Stimulated activated CD4-positive, alpha-beta T cell treated with anti-CD3 and anti-CD28 coated beads, TNF-alpha, amount 100 ng/mL, for 1 hour (primary cell): ENCODE measurements at places on chromosomes 1 and 21.

GRCh38 chr1:1039145-1039910 is 19.4 kb downstream of the AGRN start:
- no peak for DNase-seq

DNA sequence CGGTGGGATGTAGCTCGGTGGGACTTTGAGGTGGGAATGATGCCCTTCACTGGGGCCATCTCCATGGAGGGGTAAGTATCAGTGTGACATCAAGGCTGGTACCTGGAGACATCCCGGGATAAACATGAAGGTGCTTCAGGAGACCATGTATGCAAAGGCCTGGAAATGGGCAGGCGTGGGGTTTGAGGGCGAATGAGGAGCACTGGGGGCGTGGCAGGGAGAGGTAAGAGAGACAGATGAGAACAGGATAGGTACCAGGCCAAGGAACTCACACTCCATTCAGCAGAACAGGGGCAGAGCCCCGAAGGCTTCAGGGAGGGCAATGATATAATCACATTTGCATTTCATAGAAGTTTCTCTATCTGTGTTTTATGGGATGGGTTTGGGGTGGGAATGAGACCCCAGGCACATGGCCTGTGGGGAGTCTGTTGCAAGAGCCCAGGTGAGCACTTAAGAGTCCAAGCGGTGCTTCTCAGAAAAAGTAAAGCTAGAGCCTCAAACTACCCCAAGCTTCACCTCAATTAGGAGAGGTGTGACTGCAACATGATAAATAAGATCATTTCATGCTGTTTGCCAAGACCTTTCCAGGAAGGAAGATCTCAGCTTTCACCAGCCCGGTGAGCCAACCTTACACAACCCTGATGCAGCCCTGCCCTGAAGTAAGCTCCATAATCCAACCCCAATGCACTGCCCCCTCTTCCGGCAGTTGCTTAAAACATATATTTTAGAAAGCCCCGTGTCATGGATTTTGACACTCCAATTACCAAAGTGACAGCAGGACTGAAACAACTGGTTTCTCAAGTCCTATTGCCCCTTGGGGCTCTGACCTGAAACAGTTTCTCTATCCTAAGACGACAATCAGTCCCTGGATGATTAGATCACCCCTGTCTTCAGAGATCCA is 7.4 kb downstream of the S100A9 start:
- no peak for DNase-seq

- DNase-seq: no peak
Measured at GRCh38 chr1:11157394-11157793, 31.8 kb upstream of the ANGPTL7 start.

DNA sequence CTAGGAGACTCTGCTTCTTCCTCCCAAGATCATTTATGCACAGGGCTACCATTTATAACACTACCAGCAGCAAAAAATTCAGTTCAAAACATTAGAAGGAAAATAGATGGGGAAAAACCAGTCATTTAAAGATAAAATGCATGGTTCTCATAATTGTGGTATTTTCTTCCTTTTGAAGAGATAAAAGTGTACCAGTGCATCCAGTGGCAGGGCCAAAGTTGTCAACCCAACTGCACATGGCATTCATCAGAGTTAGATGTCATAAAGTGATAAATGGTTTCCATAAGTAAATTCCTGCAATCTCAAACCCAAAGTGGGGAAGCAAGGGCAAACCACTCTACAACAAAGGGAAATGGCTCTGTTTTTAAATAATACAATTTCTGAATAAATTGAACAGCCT is 119.1 kb upstream of the DMRTA2 start:
- DNase-seq: no peak

DNA sequence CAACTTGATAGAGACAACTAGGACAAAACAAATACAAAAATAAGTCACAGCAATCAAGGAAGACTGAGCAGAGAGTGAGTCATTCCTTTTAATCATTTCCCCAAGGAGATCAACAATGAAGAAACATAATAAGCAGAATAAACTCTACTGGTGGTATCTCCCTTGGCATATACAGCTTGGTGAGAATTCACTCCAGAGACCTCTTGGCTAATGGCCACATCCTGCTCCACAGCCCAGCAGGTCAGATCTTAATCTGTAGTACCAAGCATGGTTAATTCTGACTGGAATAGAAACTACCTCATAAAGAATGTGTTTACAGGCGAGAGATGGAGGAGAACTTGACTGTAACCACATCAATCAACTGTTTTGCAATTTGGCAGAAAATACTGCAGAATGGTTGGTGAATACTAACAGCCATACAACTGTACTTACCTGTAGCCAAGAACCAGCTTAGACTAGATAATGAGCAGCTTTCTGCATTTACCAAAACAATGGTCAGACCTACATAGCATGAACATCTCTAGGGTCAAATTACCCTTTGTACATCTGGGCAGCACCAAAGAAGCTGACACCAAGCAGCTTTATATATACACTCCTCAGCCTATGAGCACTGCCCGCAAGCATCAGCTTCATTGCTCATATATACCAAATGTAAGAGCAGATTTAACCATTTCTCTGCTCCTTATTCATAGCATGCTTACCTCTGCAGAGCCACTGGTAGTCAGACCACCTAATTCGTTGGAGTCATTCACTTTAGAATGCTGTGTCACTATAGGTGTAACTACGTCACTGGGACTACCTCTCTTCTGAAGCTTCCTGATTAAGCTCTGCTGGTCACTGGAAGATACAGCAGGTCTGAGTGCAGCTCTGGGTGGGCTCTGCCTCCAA is 51.0 kb downstream of the KIAA0319L start:
- DNase-seq: no peak

- DNase-seq: no peak
Measured at GRCh38 chr1:183869230-183869629, 64.3 kb downstream of the RGL1 start.

- peak; percentile 30 for DNase-seq
Measured at GRCh38 chr1:153670257-153670858, 435 bp downstream of the ILF2 start.

GRCh38 chr1:187390215-187390818 is 561.6 kb downstream of the PLA2G4A start:
- no peak for DNase-seq

- no peak for DNase-seq
Measured at GRCh38 chr1:243414152-243414494, 158.3 kb downstream of the SDCCAG8 start.

DNA sequence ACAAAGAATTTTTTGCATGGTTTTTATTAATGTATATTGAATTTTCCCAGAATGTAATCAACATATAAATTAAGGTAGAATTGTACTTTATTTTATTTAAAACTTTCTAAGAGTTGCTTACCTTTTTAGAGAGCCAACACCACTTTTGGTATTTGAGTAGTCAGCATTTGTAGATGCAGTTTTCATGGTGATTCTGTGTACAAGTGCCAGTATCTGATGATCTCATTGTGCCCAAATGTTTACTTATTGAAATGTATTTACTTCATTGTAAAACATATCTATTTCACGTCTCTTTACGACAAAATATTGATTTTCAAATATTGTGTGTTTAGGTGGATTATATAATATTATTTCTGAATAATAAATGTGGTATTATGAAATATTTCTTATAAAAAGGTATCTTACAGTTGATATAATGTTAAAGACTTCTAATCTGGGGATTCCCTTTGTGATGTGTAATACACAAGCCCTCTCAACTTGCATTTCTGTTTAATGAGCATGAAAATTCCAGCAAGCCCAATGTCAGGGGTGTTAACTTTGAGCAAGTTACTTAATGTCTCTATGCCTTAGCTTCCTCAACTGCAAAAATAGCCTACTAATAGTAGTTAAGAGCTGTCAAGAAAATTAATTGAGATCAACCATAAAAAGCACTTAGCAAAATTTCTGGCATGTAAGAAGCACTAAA is 141.8 kb upstream of the ZNF648 start:
- no peak for DNase-seq

- DNase-seq: no peak
Measured at GRCh38 chr1:210303391-210303790, 25.3 kb upstream of the HHAT start.

DNA sequence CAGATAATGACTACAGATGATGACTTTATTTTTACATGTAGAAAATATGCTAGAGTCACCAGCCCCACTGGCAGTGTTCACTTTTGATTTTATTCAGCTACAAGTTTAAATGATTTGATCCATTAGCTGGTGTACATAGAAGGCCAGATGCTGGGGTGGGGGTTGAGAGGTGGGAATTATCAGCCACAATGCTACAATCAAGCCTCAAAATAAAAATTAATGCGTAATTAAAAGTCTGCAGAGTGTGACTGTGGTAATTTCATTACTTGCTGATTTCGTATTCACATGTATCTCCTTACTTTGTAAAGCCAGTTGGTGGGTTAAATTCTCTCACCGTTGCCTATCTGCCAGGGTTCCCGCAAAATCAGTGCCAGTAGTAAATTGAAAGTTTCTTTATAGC is 109.3 kb downstream of the GALNT2 start:
- DNase-seq: no peak

DNA sequence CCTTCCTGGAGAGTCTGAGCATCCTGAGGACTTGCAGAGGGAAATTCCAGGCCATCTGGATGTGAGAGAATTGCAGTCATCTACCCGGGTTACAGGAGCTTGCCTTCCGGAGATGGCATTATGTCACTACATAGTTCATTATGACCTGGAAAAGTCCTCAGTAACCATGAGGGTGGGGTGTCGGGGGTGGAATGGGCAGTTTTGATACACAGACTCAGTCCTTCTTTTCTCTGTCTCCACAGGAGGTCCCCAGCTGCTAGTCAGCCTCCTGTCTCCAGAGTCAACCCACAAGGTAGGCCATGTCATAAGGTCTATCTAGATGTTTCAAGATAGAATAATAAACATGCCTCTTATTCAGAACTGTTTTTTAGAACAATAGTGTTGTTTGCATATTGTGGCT is 268.2 kb upstream of the SGIP1 start:
- no peak for DNase-seq

- no peak for DNase-seq
Measured at GRCh38 chr1:230581446-230582079, 60.7 kb upstream of the COG2 start.

DNA sequence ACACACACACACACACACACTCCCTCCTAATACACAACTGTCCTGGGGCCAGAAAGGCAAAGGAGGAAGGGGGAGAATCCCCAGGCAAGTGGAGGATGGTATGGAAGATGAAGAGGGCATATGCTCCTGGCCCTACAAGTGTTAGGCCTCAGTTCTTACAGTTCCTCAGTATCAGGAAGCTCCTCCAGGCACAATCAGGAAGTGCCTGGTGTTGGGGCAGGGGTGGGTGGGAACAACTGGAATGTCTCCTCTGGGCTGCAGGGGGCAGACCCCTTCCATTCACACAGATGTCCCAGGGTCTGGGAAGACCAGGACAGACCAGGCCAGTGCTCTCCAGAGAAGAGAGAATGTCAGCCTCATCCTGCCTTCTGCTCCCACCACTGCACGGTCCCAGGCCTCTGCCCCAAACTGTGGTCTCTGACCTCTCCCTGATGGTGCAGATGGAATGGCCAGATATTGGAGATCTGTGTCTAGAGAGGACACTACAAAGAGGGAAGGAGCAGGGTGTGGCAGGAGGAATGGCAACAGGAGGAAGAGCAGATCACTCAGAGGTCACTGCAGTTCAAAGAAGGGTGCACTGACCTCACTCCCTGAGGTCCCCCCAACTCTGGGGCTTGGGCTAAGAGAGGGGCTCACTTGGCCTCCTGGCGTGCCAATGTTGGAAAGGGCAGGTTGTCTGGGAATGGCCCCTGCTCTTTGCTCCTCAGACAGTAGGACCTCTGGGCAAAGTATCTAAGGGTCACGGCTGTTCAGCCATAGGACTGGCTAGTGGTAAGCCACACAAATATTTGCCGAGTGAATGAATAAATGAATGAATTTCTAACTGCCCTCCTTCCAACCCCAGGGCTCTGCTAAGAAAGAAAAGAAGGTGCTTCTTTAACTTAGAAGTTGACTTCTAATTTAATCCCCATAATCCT is 2.5 kb upstream of the DENND2D start:
- DNase-seq: no peak

GRCh38 chr1:48019714-48020315 is 22.6 kb upstream of the TRABD2B start:
- no peak for DNase-seq

GRCh38 chr1:224528900-224529299 is 87.2 kb upstream of the CNIH3 start:
- DNase-seq: no peak

DNA sequence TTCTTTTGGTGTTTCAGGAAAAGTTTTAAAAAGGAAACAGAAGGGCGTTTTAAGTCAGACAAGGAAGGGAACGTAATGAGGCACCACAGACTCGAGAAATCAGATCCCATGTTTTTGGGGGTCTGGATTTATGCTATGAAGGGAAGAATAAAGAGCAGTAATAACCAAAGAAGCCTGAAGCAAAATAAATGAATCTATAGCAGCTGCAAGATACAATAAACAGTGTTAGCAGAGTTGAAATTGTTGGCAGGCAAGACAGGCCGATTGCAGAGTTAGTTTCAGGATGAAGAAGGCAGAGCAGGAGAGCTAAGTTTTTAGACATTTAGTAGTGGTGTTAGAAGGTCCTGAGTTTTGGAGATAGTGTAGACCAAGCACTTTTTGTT is 425 bp downstream of the DDR2 start:
- no peak for DNase-seq

DNA sequence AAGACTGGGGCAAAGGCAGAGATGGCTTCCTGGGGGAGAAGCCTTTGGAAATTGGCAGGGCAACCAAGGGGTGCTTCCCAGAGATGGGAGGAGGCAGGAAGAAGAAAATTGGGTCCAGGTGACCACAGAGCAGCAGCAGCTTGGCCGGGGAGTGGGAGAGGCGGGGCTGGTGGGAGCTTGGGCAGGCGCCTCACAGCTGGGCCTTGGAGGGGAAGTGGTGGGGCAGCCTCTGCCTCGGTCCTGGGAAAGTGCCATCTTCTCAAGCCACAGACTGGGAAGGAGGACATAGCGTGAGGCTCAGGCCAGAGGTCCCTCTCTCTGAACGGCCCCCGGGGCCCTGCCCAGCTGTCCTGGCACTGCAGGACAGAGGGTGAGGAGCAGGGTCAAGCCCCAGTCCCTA is 24.0 kb upstream of the WASF2 start:
- no peak for DNase-seq

DNA sequence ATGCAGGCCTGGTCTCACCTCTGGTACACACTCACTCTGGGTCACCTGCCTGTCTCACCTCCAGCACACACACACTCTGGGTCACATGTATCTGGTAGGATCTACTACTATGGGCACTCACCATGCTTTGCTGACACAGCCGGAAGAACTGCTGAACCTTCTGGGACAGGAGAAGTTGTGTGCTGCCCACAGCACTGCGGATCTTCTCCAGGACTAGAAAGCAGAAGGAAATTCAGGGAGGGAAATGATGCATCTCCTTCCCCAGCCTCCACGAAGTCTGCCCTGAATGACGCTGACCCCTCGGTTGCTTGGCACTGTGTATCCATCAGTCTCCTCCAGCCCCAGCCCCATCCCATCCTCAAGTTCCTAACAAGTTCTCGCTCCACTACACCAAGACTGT is 7.9 kb upstream of the SMIM12 start:
- DNase-seq: no peak

- no peak for DNase-seq
Measured at GRCh38 chr1:214557952-214558735, 6.7 kb upstream of the PTPN14 start.

GRCh38 chr1:203320591-203321272 is 15.4 kb downstream of the BTG2 start:
- DNase-seq: no peak
